ENCODE measurements at places on chromosomes 11 and 22.

- DNase-seq = no peak
Observed at GRCh38 chr11:109641549-109641948, 219.6 kb downstream of the C11orf87 start.

DNA sequence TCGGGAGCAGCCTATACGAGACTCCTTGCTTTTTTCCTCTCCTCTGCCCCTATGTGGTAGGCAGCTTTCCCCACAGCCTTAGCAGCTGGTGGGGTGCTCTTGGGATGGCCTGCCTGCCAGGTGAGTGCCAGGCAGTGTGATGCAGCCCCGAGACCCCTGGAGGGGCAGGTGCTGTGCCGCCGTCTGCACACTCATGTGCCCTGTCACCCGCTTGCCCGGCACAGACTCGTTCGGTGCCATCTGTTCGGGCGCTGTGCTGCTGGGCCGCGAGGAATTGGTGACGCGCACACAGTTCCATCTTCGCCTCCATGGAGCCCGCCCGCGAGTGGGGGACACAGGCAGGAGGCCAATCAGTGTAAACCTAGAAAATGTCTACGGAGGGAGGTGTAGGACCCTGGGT lies 15.1 kb downstream of the TRMU start:
- DNase-seq = no peak

GRCh38 chr11:132821499-132821898 lies 710.8 kb downstream of the OPCML start:
- DNase-seq = no peak

- DNase-seq = no peak
Observed at GRCh38 chr11:45752106-45752505, 52.8 kb upstream of the SLC35C1 start.

GRCh38 chr11:111399187-111400031 lies 20.3 kb upstream of the POU2AF1 start:
- DNase-seq = no peak
